ENCODE measurements at places on chromosomes 6 and 20.

GRCh38 chr6:1337791-1338190 is 25.9 kb downstream of the FOXQ1 start:
- DNase-seq, result peak; percentile 87

DNA sequence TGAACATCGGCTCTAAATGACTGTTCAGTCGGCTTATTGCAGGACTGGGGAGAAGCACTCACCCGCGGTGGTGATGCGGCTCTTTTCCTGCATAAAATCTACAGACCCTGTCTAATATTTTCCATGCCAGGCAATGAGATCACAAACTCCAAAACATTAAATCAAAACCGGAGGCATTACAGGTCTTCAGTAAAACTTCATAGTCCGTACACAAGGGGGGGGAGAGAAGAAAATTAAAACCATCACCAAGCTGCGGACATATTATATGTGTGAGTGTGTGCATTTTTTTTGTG is 6.3 kb upstream of the PAX1 start:
- DNase-seq, result no peak

GRCh38 chr6:101413773-101414172 is 20.3 kb downstream of the GRIK2 start:
- no peak for DNase-seq

- DNase-seq, result peak; percentile 68
Measured at GRCh38 chr6:111804627-111805235, 68.5 kb downstream of the FYN start.

DNA sequence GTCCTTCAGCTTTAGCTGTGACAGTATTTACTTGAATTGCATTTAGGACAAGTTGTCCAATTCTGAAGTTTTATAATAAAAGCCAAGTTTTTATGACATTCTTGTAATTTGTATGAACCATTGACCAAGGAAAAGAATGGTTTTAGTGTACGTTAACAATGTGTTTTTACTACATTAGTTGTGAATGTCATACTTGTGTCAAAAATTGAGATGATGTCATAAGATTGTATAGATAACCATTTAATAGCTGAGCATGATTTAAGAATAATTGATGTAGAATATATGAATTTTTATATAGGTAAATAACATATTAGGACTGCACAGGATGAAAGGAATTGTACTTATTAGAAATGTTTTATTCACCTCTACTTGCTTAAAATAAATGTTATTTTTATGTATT is 102.9 kb downstream of the MACROD2 start:
- DNase-seq, result no peak

DNA sequence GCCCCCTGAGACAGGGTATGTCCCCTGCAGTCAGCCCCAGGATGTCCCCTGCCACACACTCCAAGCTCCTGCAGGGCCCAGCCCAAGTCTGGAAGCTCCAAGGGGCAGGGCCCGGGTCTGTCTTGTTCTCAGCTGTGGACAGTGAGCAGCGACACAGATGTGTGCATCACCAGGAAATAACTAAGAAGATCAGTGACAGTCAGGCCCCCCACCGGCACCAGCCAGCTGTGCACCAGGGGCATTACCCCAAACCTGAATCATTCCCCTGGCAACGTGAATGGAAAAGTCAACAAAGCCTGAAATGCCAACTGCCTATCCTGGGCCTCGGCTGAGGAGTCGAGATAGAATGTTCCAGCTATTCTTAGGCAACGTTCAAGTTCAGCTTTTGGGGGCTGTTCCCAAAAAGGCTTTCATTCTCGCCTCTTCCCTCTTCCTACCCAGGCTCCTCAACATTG is 105.0 kb downstream of the PREX1 start:
- DNase-seq, result peak; percentile 25

- no peak for DNase-seq
Measured at GRCh38 chr6:31094389-31094881, 17.9 kb downstream of the C6orf15 start.

DNA sequence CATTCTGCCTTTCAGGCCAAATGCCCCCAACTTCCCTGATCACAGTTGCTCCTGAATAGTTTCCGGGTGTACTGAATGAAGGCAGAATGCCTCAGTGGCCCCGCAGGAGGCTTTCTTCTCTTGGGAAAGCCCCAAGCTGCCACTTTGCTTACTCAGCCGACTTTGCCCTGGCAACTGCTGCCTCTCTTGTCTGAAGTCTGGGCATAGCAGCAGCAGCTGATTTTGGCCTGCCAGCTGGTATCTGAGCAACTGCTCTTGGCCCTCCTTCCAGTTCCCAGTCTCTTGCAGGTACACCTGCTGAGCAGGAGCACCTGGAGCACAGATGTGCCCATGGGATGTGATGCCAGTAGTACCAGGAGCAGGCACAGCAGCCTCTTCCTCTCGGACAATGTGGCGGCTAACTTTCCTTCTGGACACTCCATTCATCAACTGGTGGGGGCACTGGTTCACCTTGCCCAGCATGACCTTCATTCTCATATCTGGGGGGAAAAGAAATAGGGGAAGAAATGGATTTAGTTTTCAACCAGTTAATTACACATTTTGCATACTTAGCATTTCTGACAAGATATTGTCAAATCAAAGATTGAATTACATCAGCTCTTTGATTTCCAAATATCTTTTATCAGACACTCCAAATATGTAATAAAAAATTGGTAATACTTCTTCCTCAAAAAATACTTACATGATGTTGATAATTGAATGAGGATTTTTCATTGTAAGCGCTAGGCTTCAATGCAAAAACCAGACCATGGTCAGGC is 468.2 kb downstream of the PKHD1 start:
- no peak for DNase-seq

Data from fibroblast of skin of abdomen (primary cell).